NCI-H446 treated with DMSO at 0.1 percent for 48 hours (cell line): ENCODE measurements at places on chromosomes 1 and 21.

- DNase-seq = no peak
These were observed 34.7 kb downstream of the RGSL1 start for GRCh38 chr1:182484531-182485257.

- DNase-seq = no peak
These were observed 149.2 kb downstream of the ACTL8 start for GRCh38 chr1:17904290-17904689.

DNA sequence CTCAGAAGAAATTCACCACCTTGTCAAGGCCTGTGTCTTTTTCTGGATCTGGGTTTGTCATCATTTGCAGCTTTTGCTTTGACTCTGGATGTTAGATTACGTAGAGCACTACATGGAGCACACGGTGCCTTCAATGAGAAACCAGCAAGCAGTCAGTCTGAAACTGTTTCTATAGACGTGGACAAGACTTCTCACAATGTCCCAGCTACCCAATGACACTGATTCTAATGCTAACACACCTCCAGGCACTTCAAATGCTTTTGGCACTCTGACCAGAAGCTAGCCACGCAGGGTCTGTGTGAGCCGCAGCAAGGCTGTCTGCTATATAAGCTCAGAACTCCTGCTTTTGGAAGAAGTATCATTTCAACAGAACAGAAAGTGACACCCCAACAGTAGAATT, 38.2 kb downstream of the ITPKB start:
- no peak for DNase-seq

DNA sequence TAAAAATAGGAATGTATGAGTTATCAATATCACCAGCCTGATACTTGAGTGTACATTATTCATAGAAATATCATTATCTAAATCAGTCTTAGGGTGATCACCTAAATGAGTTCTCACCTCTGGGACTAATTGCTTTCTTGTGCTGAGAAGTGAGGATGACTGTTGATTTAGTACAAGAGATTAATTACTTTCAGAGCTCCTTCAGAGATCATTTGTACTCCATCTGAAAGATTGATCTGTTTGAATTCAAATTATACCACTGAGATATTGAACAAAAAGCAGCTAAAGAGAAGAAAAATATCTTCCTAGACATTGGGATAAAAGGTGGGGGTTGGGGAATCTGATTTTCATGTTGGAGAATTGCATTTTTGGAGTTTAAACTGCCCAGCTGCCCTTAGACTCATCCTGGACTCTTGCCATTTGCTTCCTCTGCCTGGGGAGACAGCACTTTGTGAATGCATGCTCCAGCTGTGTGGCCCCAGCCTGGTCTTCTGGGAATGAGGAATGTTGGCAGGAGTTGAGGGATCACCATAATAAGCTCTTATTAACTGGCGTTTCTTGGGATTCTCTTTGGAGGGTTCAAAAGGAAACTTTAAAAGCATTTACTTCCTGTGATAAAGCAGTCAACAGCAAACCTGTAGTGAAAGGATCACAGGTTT, 19.7 kb upstream of the PGBD2 start:
- DNase-seq = no peak

- DNase-seq = no peak
These were observed 307.0 kb upstream of the USP25 start for GRCh38 chr21:15422783-15423182.

DNA sequence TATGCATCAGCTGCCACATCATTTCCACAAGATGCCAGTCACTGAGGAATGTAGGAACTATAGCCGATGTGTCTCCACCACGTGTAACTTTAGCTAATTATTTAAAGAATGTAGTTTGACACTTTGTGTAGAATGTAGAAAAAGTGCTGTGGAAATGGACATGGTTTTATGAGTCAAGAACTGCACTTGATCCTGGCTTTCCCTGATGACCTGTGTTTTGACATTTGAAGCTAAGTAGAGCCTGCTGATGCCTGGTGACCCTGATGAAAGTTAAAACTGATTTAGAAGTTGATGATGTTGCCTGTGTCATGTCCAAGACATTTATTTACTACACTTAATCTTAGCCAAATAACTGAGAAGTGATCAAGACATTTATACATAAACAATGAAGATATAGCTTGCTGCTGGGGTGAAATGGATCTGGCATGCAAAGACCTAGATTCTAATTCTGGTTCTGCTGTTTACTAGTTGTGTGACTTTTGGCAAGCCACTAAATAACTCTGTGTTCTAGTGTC, 4.4 kb upstream of the OSBPL9 start:
- no peak for DNase-seq
